ENCODE measurements at places on chromosomes 2 and 18.

GRCh38 chr18:48459016-48459415 is 49.8 kb upstream of the ZBTB7C start:
- peak; percentile 41 for DNase-seq

- no peak for DNase-seq
Measured at GRCh38 chr18:46484971-46485370, 172.0 kb downstream of the LOXHD1 start.

GRCh38 chr2:235537587-235537986 is 43.7 kb downstream of the AGAP1 start:
- DNase-seq, result no peak

GRCh38 chr2:47534179-47534919 is 131.4 kb downstream of the MSH2 start:
- DNase-seq, result peak; percentile 79

DNA sequence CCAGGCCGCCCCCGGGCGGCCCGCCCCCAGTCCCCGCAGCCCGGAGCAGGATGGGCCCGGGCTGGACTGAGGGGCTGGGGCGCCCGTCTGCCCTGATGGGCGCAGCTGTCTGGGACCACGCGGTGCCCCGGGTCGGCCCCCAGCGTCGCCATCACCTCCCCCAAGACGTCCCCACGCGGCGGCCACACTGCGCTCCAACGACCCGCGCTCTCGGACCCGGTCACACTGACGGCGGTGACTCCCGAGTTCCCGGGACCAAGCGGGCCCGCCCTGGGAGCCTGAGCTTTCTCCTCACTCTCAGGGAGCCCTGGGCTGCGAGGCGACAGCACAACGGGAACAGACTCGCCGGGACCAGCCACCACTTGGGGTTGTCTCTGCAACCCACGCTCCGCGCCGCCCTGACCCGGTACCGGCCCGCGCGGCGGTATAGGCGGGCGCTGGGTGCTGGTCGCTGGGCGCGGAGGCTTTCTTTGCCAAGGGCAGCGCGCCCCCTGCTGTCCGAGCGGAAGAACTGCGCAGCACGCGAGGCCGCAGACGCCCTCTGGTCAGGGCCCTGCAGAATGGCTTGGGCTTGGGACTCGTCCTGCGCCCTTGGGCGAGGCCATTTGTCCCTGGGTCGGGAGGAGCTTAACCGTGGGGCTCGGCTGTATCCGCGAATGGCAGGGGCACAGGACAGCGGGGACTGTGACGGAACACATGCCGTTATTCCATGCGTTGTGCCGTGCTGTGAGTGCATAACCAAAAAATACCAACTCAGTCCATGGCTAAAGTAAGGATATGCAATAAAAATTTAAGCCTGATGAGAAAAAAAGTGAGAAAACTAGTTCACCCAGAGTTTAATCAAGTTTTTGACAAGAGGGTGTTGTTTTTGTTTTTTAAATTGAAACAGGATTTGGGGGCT is 54.8 kb upstream of the ANKRD62 start:
- peak; percentile 70 for DNase-seq

DNA sequence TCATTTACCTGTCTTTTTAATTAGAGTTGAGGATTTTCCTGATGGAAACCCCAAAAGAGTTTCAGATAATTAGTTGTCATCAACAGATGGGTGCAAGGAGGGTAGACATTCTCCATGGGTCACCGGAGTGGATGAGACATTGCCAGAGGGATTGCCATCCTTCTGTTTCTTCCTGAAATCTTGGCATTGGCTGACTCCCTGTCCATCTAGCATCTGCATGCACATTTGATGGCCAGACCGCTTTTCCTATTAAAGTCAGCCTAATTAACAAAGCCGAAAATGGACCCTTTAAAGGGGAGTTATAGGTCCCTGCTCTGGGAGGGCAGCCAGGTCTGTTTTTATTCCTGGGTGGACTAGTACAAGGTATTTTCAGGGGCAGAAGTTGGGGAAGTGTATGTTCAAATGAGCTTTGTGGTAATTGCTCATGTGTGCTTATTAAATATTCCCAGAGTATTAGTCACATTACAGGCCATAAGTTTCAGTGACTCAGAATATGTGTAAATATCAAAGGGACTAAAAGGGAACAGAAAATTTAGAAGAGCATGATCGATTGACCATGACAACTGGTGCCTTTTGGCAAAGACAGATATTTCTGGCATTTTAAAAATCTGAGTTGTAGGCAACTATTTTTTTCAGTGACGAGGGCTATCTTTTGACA is 209.8 kb downstream of the PHLPP1 start:
- DNase-seq, result no peak

- no peak for DNase-seq
Measured at GRCh38 chr2:3298191-3298590, 79.4 kb downstream of the EIPR1 start.

All from kidney capillary endothelial cell (primary cell).